Glomerular endothelial cell (primary cell): ENCODE measurements at places on chromosomes 4 and X.

- no peak for DNase-seq
These were observed 8.1 kb upstream of the GPR119 start for GRCh38 chrX:130393451-130394074.

- DNase-seq = no peak
These were observed 146.5 kb upstream of the PLAC1 start for GRCh38 chrX:134804779-134805178.

DNA sequence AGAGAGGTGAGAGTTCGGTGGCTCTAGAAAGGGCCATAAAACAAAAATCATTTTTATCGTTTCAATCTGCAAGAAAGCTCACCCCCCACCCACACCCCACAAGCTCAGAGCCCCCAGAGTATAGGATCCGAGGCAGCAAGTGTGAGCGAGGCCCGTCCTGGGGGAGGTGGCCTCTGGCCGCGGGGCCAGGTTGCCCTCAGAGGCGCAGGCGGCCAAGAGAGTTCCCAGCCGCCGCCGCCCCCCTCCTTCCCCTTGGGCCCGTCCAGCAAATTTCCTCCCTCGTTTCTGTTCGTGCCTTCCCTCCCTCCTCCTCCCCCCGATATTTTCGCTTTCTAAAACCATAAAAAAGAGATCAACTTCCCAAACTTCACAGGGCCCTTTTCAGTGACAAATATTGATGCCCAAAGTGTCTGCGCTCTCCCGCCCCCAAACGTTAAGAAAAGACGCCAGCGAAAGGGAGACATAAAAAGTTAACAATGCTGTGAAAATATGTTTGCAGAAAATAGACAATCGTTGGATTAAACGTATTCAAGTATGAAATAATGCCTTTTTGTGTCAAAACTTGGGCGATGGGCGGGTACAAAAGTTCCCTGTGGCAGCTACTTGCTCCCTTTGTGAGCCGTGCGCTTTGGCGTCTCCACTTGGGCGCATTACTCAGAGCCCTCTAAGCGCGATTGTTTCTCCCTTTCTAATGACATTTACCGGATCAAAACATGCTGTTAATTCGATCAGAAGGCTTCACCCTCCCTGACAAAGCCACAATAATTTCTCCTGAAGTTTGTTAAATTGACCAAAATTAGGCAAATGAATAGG is 1.1 kb upstream of the HELT start:
- no peak for DNase-seq

GRCh38 chrX:9903146-9903545 is 64.0 kb upstream of the CLDN34 start:
- DNase-seq = no peak
